Activated CD4-positive, alpha-beta T cell treated with anti-CD3 and anti-CD28 coated beads, Interleukin-2, amount 10 ng/mL, durations not matched to agents 7 days and 5 days (primary cell): ENCODE measurements at places on chromosomes 5 and 9. TPM values are rescaled to one million over a fixed set of nuclear protein-coding genes. Genes with fewer than 3 reads are reported as not detected.
A peak's percentile ranks its signal among the peaks of the same experiment; 100 is the strongest.

DNA sequence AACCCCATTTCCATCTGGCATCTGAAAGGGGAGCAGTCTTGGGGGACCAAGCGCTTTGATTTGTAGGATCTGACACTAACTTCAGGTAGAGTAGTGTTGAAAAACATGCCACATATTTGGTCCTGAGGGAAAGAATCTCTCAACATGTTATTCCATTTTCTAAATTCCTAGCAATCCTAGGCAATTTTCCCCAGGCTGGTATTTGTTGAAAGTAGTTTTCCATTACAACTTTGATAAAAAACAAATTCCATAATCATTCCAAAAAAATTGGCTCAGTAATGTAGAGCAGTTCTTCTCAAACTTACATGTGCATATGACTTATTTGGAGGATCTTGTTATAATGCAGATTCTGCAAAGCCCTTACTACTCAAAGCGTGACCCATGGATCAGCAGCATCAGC is 477.9 kb downstream of the ACTL7B start:
- no peak overlapping the region for H3K27ac ChIP-seq
- no peak overlapping the region for H3K4me3 ChIP-seq
- no peak for DNase-seq
- H3K4me1 ChIP-seq, result no peaks in the 10 kb centered on the region
- no peaks in the 10 kb centered on the region for H3K36me3 ChIP-seq

- peak overlapping the region; percentile 67 for H3K4me3 ChIP-seq
- H3K27me3 ChIP-seq, result no peaks in the 10 kb centered on the region
- H3K4me1 ChIP-seq, result peaks cover 63% of the 10 kb centered on the region
- peak overlapping the region; percentile 94 for H3K27ac ChIP-seq
- peak; percentile 81 for DNase-seq
These were observed 269.4 kb upstream of the PTGER4 start for GRCh38 chr5:40410231-40410861.

DNA sequence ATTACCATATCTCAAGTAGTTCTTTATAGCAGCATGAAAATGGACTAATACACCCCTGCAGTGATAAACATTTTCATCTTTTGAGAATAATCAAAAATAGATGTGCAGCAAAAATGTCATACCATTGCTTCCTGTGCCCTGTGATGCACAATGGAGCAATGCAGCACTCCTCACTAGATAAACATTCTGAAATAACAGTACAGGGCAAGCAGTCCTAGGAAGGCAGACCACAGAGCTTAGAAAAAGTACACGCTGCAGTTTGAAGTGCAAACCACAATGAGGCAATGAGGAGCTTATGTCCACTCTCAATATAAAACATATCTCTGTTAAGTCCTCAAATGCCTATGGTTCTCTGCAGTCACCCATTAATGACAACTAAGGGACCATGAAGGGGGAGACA is 367.6 kb downstream of the PDE4D start:
- no peak for DNase-seq
- H3K4me1 ChIP-seq, result no peaks in the 10 kb centered on the region
- no peaks in the 10 kb centered on the region for H3K27me3 ChIP-seq
- no peak overlapping the region for H3K27ac ChIP-seq
- no peaks in the 10 kb centered on the region for H3K36me3 ChIP-seq

DNA sequence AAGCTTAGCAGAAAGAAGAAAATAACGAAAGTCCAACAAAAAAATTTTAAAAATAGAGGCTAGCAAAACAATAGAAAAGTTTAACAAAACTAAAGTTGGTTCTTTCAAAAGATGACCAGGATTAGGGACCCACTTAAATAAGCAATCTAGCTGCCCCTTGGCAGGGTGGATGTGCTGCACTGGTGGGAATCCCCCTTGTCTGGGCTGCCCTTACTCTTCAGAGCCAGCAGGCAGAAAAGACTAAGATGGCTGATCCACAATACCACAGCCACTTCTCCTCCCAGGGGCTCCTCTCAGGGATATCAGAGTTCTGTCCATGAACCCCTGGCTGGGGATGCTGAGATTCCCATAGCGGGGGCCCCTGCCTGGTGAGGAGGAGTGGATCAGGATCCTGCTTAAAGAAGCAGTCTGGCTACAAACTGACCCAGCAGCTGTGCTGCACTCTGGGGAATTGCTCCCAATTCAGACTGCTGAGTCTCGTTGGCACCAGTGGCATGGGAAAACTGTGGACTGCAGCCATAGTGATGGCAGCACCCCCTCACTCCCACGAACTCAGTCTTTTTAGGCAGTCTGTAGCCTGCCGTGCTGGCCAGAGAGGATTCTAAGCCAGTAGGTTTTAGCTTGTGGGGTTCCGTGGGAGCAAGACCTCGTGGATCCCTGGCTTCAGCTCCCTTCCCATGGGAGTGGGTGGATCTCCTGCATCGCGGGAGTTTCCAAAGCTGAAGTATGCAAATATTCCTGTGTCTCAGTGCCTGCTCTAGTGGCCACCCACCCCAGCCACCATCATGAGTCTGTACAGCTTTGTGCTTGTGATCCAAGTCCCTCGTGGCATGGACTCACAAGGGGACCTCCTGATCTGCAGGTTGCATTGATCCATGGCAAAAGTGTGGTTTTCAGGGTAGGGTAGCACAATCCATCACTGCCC is 2.9 kb upstream of the INSL6 start:
- peaks cover 3% of the 10 kb centered on the region for H3K27me3 ChIP-seq
- peaks cover 13% of the 10 kb centered on the region for H3K4me1 ChIP-seq
- no peak for DNase-seq
- no peaks in the 10 kb centered on the region for H3K36me3 ChIP-seq

Gene C5orf34
- 10.7 TPM for total RNA-seq

- H3K36me3 ChIP-seq, result peaks cover 2% of the 10 kb centered on the region
- peaks cover 10% of the 10 kb centered on the region for H3K4me1 ChIP-seq
- no peak overlapping the region for H3K27ac ChIP-seq
- no peak for DNase-seq
These were observed 6.2 kb downstream of the ZER1 start for GRCh38 chr9:128765499-128765898.

GRCh38 chr5:1026700-1027621 is 18.4 kb downstream of the NKD2 start:
- H3K4me1 ChIP-seq, result no peaks in the 10 kb centered on the region
- H3K27ac ChIP-seq, result no peak overlapping the region
- H3K4me3 ChIP-seq, result no peak overlapping the region
- DNase-seq, result no peak
- no peaks in the 10 kb centered on the region for H3K36me3 ChIP-seq

Gene CSF1R
- 0.15 TPM for total RNA-seq

DNA sequence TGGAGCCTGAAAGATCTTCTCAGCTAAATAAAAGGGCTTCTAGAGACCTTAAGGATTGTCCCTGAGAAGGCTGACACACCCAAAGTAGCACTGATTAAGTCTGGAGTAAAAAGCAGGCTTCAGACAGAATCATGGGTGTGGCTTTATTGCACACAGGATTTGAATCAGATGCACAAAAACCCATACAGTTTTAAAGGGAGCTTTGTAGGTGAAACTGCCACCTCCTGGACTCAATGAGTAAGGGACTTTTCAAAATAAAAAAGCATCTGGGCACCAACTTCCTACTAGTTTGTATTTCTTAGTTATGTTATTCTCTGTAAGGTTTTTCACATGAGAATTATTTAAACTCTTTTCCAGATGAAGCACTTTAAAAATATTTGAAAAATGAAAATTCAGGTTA is 129.4 kb downstream of the EDIL3 start:
- H3K4me1 ChIP-seq, result peaks cover 2% of the 10 kb centered on the region
- H3K4me3 ChIP-seq, result no peak overlapping the region
- no peaks in the 10 kb centered on the region for H3K27me3 ChIP-seq
- no peak overlapping the region for H3K27ac ChIP-seq

- DNase-seq, result peak; percentile 58
- peaks cover 86% of the 10 kb centered on the region for H3K4me1 ChIP-seq
- H3K4me3 ChIP-seq, result no peak overlapping the region
These were observed 60.8 kb downstream of the SEMA4D start for GRCh38 chr9:89436963-89437625.

Gene SLC6A18
- total RNA-seq, result not detected

Gene ZDHHC11B
- 0.87 TPM for total RNA-seq

GRCh38 chr5:148497757-148498156 is 114.0 kb downstream of the FBXO38 start:
- no peak overlapping the region for H3K4me3 ChIP-seq
- peaks cover 7% of the 10 kb centered on the region for H3K27me3 ChIP-seq
- no peak for DNase-seq
- H3K27ac ChIP-seq, result no peak overlapping the region

DNA sequence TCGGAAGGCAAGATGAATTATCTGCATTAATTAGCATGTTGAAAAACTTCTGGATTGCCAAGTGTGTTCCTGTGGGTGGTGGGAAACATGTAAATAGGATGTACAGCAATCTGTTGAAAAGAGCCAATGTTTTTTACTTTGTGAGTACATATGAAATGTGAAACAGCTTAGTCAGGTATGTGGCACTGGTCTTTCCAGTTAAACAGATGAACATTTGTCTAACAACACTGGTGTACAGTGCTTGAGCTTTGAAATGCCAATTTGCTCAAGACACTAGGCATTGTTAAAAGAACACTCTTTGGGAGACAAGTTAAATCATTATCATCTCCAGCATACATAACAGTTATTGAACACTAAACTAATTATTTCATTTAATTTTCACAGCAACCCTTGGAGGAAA is 107.3 kb upstream of the SLC24A2 start:
- no peak overlapping the region for H3K27ac ChIP-seq
- peaks cover 4% of the 10 kb centered on the region for H3K27me3 ChIP-seq
- no peaks in the 10 kb centered on the region for H3K36me3 ChIP-seq
- no peak for DNase-seq

Gene ZNF618
- 0.21 TPM for total RNA-seq

Gene TBC1D2
- 8.7 TPM for total RNA-seq

Gene RANBP3L
- not detected for total RNA-seq

DNA sequence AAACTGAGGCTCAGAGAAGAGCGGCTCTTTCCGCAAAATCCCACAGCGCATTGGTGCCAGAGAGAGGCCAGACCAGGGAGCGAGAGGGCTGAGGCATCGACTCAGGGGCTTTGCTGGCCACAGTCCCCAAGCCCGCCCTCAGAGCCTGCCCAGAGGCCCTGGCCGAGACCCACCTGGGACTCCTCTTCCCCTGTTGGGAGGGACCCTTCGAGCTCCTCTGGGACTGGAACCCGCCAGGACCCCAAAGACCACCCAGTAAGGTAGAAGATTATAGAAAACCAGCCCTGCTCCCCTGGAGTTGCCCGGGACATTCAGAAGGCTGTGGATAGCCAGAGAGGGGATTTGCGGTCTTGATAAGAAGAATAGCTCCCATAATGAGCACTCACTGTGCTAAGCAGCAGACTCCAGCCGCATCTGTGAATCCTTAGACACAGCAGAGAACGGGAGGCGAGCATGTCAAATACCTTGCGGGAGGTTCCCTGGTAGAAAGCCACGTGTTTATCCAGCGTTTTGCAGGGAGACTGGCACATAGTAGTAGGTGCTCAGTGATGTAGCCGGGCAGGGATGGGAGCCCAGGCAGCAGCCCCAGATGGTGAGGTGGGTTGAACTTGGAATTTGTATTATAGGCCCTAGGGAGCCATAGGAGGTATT is 651 bp upstream of the AK1 start:
- peaks cover 4% of the 10 kb centered on the region for H3K27me3 ChIP-seq
- H3K4me3 ChIP-seq, result no peak overlapping the region
- H3K4me1 ChIP-seq, result peaks cover 3% of the 10 kb centered on the region
- peaks cover 4% of the 10 kb centered on the region for H3K36me3 ChIP-seq

DNA sequence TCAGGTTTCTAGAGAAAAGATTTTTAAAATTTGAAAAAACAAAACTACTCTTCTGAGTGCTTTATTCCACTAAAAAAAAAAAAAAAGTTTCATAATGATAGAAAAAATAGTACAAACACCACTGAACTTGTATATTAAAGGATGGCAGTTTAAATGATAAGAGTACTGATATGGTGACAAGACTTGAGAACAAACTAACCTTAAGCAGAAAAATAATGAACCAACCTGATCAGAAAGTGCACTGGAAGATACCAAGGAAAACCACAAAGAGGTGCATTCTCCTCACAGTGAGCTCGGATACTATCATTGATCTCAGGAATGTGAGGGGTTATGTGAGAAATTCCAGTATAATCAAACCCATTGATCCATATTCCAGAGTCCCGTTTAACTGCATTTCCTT is 34.3 kb downstream of the ERMP1 start:
- no peak overlapping the region for H3K4me3 ChIP-seq
- H3K27ac ChIP-seq, result no peak overlapping the region
- peaks cover 49% of the 10 kb centered on the region for H3K36me3 ChIP-seq

Gene CD274
- total RNA-seq, result 10.7 TPM

GRCh38 chr5:114097570-114097969 is 264.3 kb upstream of the KCNN2 start:
- H3K27me3 ChIP-seq, result no peaks in the 10 kb centered on the region
- no peak overlapping the region for H3K4me3 ChIP-seq
- H3K36me3 ChIP-seq, result no peaks in the 10 kb centered on the region
- DNase-seq, result no peak
- no peaks in the 10 kb centered on the region for H3K4me1 ChIP-seq

- no peak overlapping the region for H3K27ac ChIP-seq
- no peak overlapping the region for H3K4me3 ChIP-seq
- H3K4me1 ChIP-seq, result peaks cover 13% of the 10 kb centered on the region
- no peaks in the 10 kb centered on the region for H3K36me3 ChIP-seq
- no peaks in the 10 kb centered on the region for H3K27me3 ChIP-seq
- no peak for DNase-seq
These were observed 25.7 kb upstream of the KLF9 start for GRCh38 chr9:70439991-70440706.

- no peaks in the 10 kb centered on the region for H3K27me3 ChIP-seq
- H3K27ac ChIP-seq, result no peak overlapping the region
- H3K36me3 ChIP-seq, result peaks cover 13% of the 10 kb centered on the region
- no peaks in the 10 kb centered on the region for H3K4me1 ChIP-seq
These were observed 8.1 kb downstream of the CATSPER3 start for GRCh38 chr5:134975843-134976242.

Gene ZBTB34
- 8.3 TPM for total RNA-seq

- H3K4me1 ChIP-seq, result no peaks in the 10 kb centered on the region
- H3K27ac ChIP-seq, result no peak overlapping the region
- no peak overlapping the region for H3K4me3 ChIP-seq
- no peaks in the 10 kb centered on the region for H3K27me3 ChIP-seq
- no peaks in the 10 kb centered on the region for H3K36me3 ChIP-seq
- DNase-seq, result no peak
These were observed 210.2 kb downstream of the FRMD3 start for GRCh38 chr9:83327750-83328622.

- no peaks in the 10 kb centered on the region for H3K36me3 ChIP-seq
- no peak for DNase-seq
- peaks cover 34% of the 10 kb centered on the region for H3K27me3 ChIP-seq
- no peak overlapping the region for H3K4me3 ChIP-seq
- no peak overlapping the region for H3K27ac ChIP-seq
These were observed 5.3 kb downstream of the SLC1A3 start for GRCh38 chr5:36611520-36612274.

- no peaks in the 10 kb centered on the region for H3K27me3 ChIP-seq
- no peak for DNase-seq
- peak overlapping the region; percentile 54 for H3K27ac ChIP-seq
- H3K4me1 ChIP-seq, result peaks cover 35% of the 10 kb centered on the region
These were observed 3.5 kb upstream of the SUSD3 start for GRCh38 chr9:93054758-93055704.

DNA sequence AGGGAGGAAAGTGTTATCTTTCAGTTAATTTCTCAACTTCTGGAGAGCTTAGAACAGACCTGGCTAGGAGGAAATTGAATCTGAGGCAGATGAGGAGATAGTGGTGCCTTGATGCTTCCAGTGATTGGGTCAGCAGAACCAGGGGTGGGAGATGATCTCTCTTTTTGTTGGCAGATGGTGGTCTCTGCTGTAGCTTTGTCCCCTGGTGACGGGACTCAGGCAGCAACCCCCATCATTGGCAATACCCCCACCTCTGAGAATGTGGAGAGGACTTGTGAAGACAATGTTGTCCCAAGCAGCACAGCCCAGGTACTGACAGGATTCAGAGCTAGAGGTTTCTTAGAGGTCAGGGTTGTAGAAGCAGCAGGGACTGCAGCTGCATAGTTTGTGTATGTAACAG is 3.7 kb upstream of the PDCD6 start:
- H3K4me3 ChIP-seq, result no peak overlapping the region
- no peaks in the 10 kb centered on the region for H3K27me3 ChIP-seq
- no peak for DNase-seq
